ENCODE measurements at places on chromosomes 16 and 17.

GRCh38 chr17:74212913-74213791 lies at the start of gene TTYH2:
Gene TTYH2, plus strand, starts transcription at chr17:74213571. Its CDS starts 17 bp downstream, at chr17:74213588.
- DNase-seq: peak; percentile 81

DNA sequence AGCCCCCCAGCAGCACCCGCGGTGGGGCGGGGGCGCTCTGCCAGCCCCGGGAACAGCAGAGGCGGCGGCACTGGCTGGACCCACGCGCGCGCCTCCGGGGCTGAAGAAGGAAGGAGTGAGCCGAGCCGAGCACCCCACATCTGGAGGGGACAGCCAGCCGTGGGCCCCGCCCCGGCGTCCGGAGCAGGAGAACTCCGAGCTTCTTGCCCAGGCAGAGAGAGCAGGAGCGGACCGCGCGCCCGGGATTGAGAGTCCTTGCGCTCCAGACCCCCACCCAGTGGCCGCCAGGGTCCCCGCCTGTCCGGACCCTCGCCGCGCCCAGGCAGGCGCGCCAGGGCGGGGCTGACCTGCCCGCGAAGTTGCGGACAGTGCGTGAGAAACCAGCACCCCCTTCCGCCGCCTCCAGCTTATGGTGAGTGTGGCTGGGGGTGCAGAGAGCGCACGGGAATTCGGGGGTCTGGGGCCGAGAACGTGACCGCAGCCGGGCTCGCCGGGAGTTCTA lies 921.9 kb upstream of the EEF2KMT start:
- DNase-seq: no peak

- no peak for DNase-seq
These were observed 84.9 kb upstream of the CBX4 start for GRCh38 chr17:79923974-79924638.

GRCh38 chr17:8041979-8042378 lies 3.1 kb downstream of the ALOX15B start:
- DNase-seq: no peak

GRCh38 chr16:56860226-56861020 lies 4.6 kb upstream of the SLC12A3 start:
- DNase-seq: peak; percentile 18

- no peak for DNase-seq
These were observed 101.8 kb downstream of the SALL1 start for GRCh38 chr16:51049276-51049675.

- DNase-seq: no peak
These were observed 7.7 kb downstream of the WFDC1 start for GRCh38 chr16:84302111-84302954.

DNA sequence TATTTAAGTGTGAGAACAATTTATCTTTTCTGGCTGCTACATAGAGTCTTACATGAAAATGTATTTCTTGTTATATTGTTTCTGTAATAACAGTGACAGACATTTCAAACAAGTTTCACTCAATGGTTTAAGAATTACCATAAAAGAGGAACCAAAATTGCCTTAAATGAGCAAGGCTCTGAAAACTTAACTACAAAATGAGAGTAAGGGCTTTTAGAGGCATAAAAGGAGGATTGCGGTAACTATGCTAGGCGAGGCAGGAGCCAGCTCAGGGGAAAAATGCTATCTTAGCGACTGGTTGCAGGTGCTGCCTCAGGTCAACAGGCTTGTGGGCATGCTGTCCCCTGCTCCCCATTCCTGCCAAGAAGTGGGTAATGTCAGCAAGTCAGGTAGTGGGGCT lies 81.7 kb upstream of the MSI2 start:
- DNase-seq: no peak

GRCh38 chr16:48433116-48433849 lies 48.1 kb upstream of the SIAH1 start:
- DNase-seq: no peak

All from CD14-positive monocyte (primary cell).